Stimulated activated CD8-positive, alpha-beta memory T cell treated with anti-CD3 and anti-CD28 coated beads, Interleukin-7, amount 100 ng/mL, for 24 hours (primary cell): ENCODE measurements at places on chromosomes 6 and 20.

- DNase-seq: no peak
Observed at GRCh38 chr6:137975188-137975940, 108.3 kb downstream of the TNFAIP3 start.

GRCh38 chr6:131161987-131162386 is 26.7 kb downstream of the AKAP7 start:
- DNase-seq: no peak

- DNase-seq: no peak
Observed at GRCh38 chr20:51500311-51500710, 42.2 kb downstream of the NFATC2 start.

- no peak for DNase-seq
Observed at GRCh38 chr6:125943528-125944433, 12.8 kb upstream of the HINT3 start.

DNA sequence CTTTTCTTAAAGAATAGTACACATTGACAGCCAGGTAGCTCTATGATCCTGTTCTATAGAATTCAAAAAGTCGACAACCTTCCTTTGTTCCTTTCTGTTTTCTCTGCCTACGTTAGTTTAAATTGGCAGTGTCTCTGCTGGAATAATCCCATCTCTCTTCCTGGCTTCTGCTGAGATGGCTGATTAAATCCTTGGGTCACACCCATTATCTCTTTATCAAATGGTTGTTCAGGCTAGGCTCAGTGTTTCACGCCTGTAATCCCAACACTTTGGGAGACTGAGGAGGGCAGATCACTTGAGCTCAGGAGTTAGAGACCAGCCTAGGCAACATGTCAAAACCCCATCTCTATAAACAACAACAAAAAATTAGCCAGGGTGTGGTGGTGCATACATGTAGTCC is 44.4 kb downstream of the HFE start:
- DNase-seq: no peak

GRCh38 chr6:169292338-169293124 is 38.9 kb upstream of the THBS2 start:
- no peak for DNase-seq

GRCh38 chr6:169189686-169190085 is 64.0 kb downstream of the THBS2 start:
- no peak for DNase-seq

GRCh38 chr20:12965212-12965869 is 43.4 kb upstream of the SPTLC3 start:
- DNase-seq: no peak

- no peak for DNase-seq
Observed at GRCh38 chr6:11785774-11786579, 7.4 kb upstream of the ADTRP start.

DNA sequence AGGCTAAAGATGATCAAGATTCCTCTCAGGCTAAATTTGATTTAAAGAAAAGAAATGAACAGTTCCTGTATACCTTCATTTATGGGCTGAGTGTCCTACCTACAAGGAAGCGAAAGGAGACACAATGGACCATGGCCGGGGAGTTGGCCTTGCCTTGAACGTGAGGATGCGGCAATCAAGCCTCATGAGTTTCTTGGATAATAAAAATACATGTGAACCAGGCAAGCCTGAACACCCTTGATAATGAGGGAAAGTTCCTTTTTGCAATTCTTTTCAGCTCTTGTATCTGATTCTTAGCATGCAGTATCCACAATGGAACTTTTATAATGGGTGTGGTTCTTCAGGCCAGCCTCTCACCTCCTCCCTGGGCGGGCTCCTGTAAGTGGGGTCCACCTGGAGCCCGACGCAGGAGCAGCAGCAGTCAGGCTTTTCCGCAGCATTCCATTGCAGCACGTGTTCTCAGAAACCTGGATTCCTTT is 83.8 kb downstream of the RNASET2 start:
- no peak for DNase-seq

- no peak for DNase-seq
Observed at GRCh38 chr6:77089776-77090175, 373.5 kb downstream of the HTR1B start.

GRCh38 chr6:152642578-152643375 is 5.6 kb upstream of the SYNE1 start:
- DNase-seq: no peak
